ENCODE measurements at places on chromosomes 4 and X.
A peak's percentile ranks its signal among the peaks of the same experiment; 100 is the strongest.

DNA sequence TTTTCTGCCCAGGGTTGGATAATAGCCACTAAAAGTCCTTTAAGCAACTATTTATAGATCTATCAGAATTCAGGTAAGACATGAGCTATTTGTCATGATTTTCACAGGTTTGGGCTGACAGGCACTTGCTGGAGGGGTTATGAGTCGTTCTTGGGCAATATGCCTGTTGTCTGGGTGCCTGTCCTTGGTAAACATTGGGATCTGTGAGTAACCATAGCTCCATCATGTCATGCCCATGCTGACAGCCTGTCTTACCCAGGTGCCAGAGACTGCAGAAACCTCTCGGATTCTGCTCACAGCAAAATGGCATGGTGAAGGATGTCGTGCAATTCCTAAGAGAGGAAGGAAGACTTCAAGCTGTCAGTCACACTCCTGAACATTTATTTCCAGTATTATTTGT, 116.0 kb upstream of the PUDP start:
- DNase-seq, result peak; percentile 13

DNA sequence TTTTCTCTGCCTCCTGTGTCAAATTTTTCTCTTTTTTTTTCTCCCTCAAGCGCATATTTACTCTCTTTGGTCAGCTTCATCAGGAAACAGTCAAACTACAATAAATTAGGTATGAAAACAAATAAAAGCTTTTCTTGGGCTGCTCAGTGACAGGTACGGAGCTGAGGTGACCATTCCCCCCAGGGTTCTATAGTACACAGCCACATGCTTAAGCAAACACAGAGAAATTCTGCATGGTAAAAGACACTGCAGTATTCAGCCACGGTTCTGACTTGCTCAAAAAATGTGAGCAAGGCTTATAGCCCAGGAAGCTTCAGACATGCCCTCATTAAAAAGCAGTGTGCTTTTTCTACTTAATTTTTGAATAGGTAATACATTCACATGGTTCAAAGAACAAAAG, 138.5 kb downstream of the GRIA3 start:
- no peak for DNase-seq

GRCh38 chrX:47217121-47217851, 1.2 kb upstream of the CDK16 start:
- no peak for DNase-seq

- no peak for DNase-seq
Observed at GRCh38 chrX:68249401-68249831, 183.9 kb downstream of the OPHN1 start.

- peak; percentile 58 for DNase-seq
Observed at GRCh38 chr4:138182838-138183426, 59.2 kb downstream of the SLC7A11 start.

DNA sequence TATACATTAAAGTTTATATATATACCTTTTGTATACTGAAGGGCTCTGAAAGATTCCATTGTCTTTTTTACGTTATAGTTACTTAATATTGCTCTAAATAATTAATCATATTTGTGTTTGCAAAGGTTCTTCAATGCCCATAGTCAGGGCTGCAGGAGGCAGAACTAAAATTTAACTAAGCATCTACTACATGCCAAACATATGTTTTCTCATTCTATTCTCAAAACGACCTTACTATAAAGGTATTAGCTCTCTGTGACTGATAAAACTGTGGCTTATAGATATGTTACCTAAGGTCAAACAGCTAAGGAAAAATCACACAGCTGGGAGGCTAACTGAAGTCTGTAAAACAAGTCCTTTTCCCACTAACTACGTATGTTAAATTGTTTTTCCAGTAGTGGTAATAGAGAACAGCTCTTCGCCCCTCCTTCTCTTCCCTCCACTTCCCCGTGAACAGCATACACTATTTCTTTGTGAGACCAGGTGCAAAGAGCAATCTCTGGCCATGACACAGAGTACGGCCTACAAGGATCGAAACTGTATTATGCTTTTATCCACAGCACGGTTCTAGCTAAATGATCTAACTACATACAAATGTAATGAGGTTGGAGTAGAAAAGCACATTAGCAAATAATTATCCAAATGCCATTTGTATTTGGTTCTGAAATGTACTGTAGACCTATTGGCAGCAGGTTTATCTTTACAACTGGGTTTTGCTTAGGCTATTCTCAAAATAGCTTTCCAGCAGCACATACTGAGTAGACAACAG, 1.7 kb downstream of the CNOT6L start:
- no peak for DNase-seq

DNA sequence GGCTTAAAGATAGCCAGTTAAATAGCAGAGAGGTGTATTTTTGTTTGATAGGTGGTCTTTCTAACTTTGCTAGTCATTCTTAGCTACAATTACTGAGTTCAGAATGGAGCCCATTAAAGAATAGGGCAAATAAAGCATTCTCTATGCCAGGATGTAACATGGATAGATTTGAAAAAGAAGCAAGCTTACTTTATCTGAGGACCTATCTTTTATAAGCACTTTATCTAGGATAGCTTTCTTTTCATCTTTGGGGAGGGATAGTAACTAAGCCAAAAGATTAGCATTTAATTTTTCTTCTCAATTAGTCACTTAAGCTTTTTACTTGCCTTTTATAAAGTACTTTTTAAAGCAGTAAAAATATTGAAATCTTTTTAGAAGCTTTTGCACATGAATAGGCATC, 1148.0 kb upstream of the DIAPH2 start:
- no peak for DNase-seq

DNA sequence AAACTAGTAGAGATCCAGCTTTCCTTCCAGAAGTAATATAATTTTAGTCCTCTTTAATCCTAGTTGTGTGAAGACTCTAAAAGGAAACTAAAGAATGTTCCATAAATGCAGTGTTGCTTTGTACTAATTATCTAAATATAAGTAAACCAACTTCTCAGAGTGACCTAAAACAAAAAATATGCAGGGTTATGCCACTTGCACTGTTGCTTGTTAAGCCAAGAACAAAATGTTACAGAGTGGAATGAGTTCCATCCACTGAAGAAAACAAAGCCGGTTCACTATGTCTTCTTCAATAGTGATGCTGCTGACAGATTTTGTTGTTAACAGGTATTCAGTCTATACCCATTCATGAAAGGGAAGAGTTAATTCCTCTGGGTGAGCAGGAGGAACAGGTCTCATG, 252.0 kb upstream of the DIAPH2 start:
- DNase-seq, result no peak
